PC-9 (cell line): ENCODE measurements at places on chromosomes 3 and 15. TPM values are rescaled to one million over a fixed set of nuclear protein-coding genes. Genes with fewer than 3 reads are reported as not detected.

PRR20G gene
- total RNA-seq = not detected in 2 replicates

HHATL gene
- not detected in 2 replicates for total RNA-seq

DNA sequence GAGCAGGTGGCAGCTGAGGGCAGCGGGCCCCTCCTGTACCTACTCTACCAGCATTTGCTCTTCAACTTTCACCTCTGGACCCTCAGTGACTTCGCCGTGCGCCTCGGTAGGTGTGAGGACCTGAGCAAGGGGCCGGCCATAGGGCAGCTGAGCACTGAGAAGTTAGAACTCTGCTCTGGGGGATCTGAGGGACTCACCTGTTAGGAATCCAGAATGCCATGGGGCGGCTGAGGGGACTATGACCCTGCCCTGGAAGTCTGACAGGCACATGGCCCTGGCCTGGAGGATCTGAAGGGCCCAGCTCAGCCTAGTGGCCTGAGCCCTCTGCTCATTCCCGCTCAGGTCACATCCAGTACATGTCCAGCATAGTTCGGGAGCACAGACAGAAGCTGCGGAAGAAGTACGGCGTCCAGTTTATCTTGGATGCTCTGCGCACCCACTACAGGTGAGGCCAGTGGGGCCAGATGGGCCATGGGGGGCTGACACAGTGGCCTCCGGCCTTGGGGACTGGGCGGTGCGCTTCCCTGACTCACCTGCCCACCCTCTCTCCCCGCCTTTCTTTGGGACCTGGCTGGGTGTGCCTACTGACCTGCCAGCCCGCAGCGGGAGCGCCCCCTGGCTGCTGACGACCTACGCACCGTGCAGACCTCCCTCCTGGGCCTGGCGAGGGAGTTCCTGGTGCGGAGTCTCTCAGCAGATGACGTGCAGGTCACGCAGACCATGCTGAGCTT is 18.8 kb downstream of the NBEAL2 start:
- no peak overlapping the region for H3K27ac ChIP-seq
- no peaks in the 10 kb centered on the region for H3K4me1 ChIP-seq
- peak; percentile 44 for DNase-seq
- no peaks in the 10 kb centered on the region for H3K36me3 ChIP-seq

RNU5B-1 gene
- total RNA-seq = not detected in 2 replicates

DNA sequence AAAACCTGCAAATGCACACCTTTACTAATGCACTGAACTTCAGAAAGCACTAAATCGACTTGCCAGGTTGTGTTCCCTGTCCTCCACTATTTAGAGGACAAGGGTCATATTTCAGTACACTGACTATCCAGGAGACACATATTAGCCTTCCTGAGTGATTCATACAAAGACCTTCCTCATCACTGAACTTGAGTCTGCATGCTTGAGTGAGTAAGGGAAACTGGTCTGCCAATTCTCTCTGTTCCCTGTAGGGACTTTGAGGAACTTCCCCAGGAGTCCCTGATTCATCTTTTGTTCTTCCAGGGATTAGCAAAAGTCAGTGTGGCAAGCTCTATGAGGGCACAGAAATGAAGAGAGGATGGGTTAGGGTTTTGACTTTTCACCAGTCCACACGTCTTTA is 565.9 kb downstream of the PDCD6IP start:
- no peaks in the 10 kb centered on the region for H3K27me3 ChIP-seq
- no peaks in the 10 kb centered on the region for H3K36me3 ChIP-seq
- DNase-seq = no peak
- H3K4me1 ChIP-seq = no peaks in the 10 kb centered on the region
- no peak overlapping the region for H3K4me3 ChIP-seq

GRCh38 chr3:56839784-56840715 is 38.3 kb upstream of the ARHGEF3 start:
- H3K27ac ChIP-seq = 0 out of 2 replicates have a peak overlapping the region, but pooled peaks have one; percentile 5
- peak; percentile 42 for DNase-seq
- no peaks in the 10 kb centered on the region for H3K27me3 ChIP-seq
- H3K36me3 ChIP-seq = no peaks in the 10 kb centered on the region
- no peak overlapping the region for H3K4me3 ChIP-seq

DNA sequence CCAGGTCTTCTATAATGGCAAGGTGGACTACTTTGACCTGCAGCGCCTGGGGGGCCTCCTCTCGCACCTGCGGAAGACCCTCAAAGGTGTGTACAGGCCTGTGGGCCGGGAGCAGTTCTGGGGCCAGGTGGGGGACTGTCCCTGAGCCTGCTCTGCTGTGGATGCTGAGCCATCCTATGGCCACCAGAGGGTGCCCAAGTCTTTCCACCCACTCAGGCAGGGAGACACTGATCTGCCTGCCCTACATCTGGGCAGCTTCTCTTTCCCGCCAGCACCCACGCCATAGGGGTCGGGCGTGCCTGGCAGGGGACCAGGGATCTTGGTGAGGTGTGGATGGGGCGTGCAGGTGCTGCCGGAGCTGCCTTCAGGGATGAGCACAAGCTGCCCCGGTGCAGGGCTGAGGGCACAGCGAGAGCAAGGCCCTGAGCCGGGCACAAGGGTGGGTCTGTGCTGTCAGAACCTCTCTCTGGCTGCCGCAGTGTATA is 14.1 kb downstream of the RNF123 start:
- DNase-seq = peak; percentile 77
- H3K27me3 ChIP-seq = no peaks in the 10 kb centered on the region
- no peak overlapping the region for H3K4me3 ChIP-seq
- no peaks in the 10 kb centered on the region for H3K4me1 ChIP-seq

ADAMTS9 gene
- total RNA-seq = 1.2 and 4.5 TPM in 2 replicates

DNA sequence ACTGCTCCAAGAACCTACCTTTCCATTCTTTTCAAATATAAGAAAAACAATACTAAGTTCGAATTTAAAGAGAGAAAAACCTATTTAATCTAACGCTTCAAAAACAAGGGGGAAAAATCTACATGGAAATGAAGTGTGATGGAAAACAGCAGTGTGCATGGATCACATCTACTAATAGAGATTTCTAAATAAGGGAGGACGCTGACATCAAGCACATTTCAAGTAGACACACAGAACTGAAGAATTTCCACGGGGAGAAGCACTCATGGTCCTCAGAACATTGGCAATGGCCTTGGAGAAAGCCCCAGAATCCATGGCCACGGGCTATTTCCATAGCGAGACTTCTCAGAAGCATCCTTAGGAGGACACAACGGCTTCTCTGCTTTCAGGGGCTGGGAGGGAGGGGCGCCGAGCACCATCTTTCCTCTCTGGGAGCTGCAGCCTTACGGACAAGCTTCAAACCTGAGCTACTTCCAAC is 1.0 kb downstream of the TASOR start:
- H3K27me3 ChIP-seq = no peaks in the 10 kb centered on the region
- H3K4me3 ChIP-seq = peak overlapping the region; percentile 76
- H3K36me3 ChIP-seq = peaks cover 26% of the 10 kb centered on the region
- no peak for DNase-seq
- H3K4me1 ChIP-seq = peaks cover 26% of the 10 kb centered on the region

SLC6A1 gene
- total RNA-seq = not detected in 2 replicates

GRCh38 chr15:71440489-71441110 is 325.3 kb downstream of the THSD4 start:
- H3K27me3 ChIP-seq = no peaks in the 10 kb centered on the region
- no peaks in the 10 kb centered on the region for H3K36me3 ChIP-seq
- DNase-seq = no peak

ARGFX gene
- not detected in 2 replicates for total RNA-seq

DNA sequence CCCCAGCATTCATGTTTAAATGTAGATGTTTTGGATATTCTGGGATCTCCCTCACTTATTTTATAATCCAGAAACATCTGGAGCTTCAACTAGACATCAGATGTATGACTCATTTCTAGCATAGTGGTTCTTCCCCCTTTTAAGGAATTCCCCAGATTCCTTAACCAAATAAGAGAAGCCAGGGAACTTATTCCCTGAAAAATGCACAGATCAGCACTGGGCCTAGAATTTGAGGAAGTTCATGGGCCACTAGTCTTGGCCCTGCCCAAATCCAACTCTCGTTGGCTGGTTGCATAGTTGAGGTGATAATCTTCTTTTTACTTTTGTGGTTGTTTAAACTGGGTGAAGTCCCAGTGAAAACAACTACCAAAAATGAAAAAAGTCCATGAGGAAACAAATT is 20.4 kb downstream of the RARRES1 start:
- no peaks in the 10 kb centered on the region for H3K27me3 ChIP-seq
- no peak for DNase-seq
- peaks cover 13% of the 10 kb centered on the region for H3K4me1 ChIP-seq
- H3K36me3 ChIP-seq = peaks cover 39% of the 10 kb centered on the region
- H3K27ac ChIP-seq = 0 out of 2 replicates have a peak overlapping the region, but pooled peaks have one; percentile 39
- H3K4me3 ChIP-seq = no peak overlapping the region

DNA sequence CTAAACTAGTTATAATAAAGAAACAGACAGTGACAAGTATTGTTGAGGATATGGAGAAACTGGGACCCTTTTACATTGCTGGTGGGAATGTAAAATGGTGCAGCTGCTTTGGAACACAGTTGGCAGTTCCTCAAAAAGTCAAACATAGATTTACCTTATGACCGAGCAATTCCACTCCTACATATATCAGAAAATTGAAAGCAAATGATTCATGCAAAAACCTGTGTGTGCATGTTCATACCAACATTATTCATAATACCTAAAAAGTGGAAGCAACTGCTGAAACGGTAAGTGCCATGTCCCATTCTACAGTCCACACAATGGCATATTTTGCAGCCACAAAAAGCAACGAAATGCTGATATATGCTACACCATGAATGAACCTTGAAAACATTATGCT is 12.2 kb upstream of the SEC61A1 start:
- H3K36me3 ChIP-seq = no peaks in the 10 kb centered on the region
- H3K27ac ChIP-seq = no peak overlapping the region
- no peaks in the 10 kb centered on the region for H3K4me1 ChIP-seq
- no peak for DNase-seq
- no peak overlapping the region for H3K4me3 ChIP-seq
- H3K27me3 ChIP-seq = peaks cover 3% of the 10 kb centered on the region; the same call in 1 of the 2 replicates

STAB1 gene
- total RNA-seq = 0.04 TPM in 1 of 2 replicates, not detected in the other

GRCh38 chr3:136577791-136578190 is 174.4 kb downstream of the STAG1 start:
- H3K27me3 ChIP-seq = no peaks in the 10 kb centered on the region
- no peaks in the 10 kb centered on the region for H3K36me3 ChIP-seq
- H3K27ac ChIP-seq = no peak overlapping the region
- DNase-seq = no peak
- H3K4me3 ChIP-seq = no peak overlapping the region
- no peaks in the 10 kb centered on the region for H3K4me1 ChIP-seq

DNA sequence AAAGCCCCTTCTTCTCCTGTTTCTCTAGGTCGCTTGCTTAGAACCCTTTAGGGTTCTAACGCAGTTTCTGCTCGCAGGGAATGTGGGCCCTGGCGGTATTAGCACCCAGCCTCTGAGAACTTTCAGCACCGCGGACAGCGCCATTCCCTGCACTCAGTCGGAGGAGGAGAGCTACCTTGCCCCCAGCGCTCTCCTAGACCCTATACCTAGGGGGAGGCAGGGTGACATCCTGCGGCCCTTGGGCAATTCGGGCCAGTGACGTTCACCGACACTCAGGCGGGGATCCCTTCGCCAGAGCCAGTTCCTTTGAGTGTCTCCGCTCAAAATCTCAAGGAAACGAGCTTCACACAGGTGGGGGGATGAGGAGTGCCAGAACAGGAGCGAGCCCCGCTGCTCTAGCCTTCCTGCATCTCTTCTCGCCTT is 1.3 kb downstream of the SLC7A14 start:
- H3K36me3 ChIP-seq = no peaks in the 10 kb centered on the region
- 0 out of 2 replicates have a peak, but pooled peaks cover 4% of the 10 kb centered on the region for H3K27me3 ChIP-seq
- H3K27ac ChIP-seq = no peak overlapping the region
- H3K4me3 ChIP-seq = no peak overlapping the region
- no peaks in the 10 kb centered on the region for H3K4me1 ChIP-seq
- no peak for DNase-seq

GRCh38 chr3:13616359-13616758 is 67.4 kb downstream of the FBLN2 start:
- H3K27ac ChIP-seq = no peak overlapping the region
- no peaks in the 10 kb centered on the region for H3K4me1 ChIP-seq
- no peak for DNase-seq
- no peak overlapping the region for H3K4me3 ChIP-seq
- H3K27me3 ChIP-seq = peaks cover 8% of the 10 kb centered on the region; the same call in 1 of the 2 replicates

DNA sequence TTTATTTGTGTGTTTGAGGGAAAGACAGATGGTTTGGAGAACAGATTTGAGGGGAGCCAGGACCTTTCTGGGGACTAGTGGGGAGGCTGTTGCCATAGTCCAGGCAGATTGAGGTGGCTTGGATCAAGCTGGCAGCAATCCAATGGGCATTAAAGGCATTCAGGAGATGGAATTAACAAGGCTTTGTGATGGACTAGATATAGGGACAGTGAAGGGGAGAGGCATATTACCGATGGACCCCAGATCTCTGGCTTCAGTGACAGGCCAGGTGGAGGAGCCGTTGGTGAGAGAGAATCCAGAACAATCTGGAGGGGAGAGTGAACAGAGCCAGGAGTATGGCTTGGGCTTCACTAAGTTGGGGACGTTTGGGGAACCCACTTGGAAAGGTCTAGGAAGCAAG is 124.8 kb downstream of the EEFSEC start:
- no peak for DNase-seq
- no peaks in the 10 kb centered on the region for H3K27me3 ChIP-seq
- H3K4me1 ChIP-seq = peaks cover 51% of the 10 kb centered on the region
- H3K27ac ChIP-seq = no peak overlapping the region

- H3K4me3 ChIP-seq = peak overlapping the region; percentile 31; the same call in 1 of the 2 replicates
- peaks cover 29% of the 10 kb centered on the region for H3K4me1 ChIP-seq
- H3K27ac ChIP-seq = peak overlapping the region; percentile 71
Measured at GRCh38 chr3:169241991-169242707, 421.4 kb downstream of the MECOM start.

GRCh38 chr15:34133511-34133910 is 31.6 kb downstream of the PGBD4 start:
- no peaks in the 10 kb centered on the region for H3K27me3 ChIP-seq
- H3K36me3 ChIP-seq = no peaks in the 10 kb centered on the region
- no peak overlapping the region for H3K27ac ChIP-seq
- no peak for DNase-seq

- no peaks in the 10 kb centered on the region; the same call in 1 of the 2 replicates for H3K36me3 ChIP-seq
- no peak for DNase-seq
- H3K4me1 ChIP-seq = no peaks in the 10 kb centered on the region
- no peak overlapping the region for H3K27ac ChIP-seq
Measured at GRCh38 chr3:189975391-189975990, 145.2 kb downstream of the P3H2 start.

DNA sequence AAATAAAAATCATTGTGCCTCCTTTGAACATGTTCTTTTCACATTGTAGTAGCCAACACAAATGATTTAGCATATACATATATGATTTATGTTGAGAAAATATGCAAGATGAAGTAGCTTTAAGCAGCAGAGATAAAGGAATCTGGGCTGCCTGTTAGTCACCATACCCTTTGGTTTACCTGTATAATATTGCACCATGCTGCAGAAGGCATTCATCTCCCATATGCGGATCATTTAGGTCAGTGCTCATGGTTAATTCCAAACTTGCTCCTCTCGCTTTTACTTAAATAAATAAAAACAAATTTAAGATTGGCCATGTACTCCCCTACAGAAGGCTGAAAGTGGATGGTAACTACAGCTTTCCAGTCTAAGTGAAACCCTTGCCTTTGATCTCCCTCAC is 86.7 kb upstream of the TBL1XR1 start:
- no peak overlapping the region for H3K27ac ChIP-seq
- H3K27me3 ChIP-seq = no peaks in the 10 kb centered on the region
- H3K36me3 ChIP-seq = no peaks in the 10 kb centered on the region
- H3K4me3 ChIP-seq = no peak overlapping the region
- peaks cover 63% of the 10 kb centered on the region for H3K4me1 ChIP-seq
- no peak for DNase-seq

HYAL1 gene
- total RNA-seq = 1.3 and 1.9 TPM in 2 replicates

APOD gene
- 0.48 TPM in 1 of 2 replicates, not detected in the other for total RNA-seq

CADPS gene
- total RNA-seq = not detected in 2 replicates

DPPA2 gene
- total RNA-seq = not detected in 2 replicates
